ENCODE measurements at places on chromosomes 5 and 9.

DNA sequence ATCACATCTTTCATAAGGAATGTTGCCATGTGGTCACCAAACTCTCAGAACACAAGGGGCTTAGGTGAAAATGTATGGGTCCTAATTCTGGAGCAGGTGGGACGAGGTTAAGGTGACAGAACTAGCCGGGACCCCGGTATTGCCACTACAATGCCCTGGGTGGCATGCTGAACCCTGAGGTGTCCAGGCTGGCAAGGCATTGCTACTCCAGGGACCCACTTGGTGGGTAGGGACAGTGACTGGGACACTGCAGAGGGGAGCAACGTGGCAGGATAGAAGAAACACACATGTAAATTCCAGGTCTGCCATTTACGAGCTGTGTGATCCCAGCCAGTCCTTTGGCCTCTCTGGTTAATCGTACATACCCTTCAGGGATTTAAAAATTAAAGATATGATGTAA lies 206.9 kb upstream of the MVB12B start:
- DNase-seq: no peak

DNA sequence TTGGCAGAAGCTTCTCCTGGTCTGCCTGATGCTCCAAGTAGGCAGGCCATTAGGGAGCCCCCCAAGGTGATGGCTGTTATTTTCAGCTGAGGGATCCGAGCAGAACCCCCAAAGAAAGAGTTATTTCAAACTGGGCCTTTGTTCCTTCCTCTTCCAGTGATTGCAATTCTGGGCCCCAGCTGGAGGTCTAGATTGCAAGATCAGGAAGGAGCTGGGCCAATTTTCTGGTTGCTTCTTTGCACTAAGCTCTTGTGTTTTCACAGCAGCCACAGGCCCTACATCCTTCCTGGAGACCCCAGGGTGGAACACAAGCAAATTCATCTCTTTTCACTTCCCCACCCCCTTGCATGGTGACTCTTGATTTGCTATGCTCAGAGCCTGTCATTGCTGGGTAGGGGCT lies 215.0 kb downstream of the SEMA6A start:
- no peak for DNase-seq

DNA sequence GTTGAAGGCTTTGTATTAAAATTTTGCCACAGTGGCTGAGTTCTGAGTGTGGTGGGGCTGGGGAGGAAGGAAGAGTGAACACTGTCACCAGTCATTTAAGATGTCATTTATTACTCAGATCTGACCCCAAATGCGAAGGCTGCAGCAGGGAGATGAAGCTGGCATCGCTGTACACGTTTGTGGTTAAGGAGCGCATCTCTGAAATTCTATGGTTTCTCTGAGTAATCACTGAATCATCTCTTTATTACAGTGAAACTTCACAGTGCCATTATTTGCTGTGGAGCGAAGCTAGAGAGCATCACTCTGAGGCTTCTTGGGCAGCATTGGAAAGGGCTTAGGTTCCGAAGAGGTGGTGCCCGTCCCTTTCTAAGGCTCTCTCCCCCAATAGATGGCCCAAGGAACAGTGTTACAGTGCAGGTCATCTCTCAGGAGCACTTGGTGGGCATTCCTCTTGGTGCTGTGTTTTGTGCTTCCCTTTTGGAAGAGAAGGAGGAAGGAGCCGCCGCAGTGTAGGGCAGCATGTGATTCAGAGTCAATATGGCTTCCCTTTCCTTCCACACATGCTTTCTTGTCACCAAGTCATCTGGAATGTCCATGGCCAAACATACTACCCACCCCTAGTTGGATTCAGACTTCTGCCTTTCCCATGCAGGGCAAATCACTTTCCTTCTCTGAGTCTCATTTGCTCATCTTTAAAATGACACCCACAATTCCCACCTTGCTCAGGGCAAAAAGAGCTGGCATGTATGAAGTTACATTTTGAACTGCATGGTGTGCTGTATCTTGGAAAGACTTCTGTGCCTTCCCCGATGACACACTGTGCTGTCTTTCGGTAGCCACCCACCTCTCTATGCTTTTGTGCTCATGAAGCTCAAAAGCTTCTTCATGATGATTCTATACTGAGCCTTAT lies 9.3 kb upstream of the TEX48 start:
- DNase-seq: no peak

DNA sequence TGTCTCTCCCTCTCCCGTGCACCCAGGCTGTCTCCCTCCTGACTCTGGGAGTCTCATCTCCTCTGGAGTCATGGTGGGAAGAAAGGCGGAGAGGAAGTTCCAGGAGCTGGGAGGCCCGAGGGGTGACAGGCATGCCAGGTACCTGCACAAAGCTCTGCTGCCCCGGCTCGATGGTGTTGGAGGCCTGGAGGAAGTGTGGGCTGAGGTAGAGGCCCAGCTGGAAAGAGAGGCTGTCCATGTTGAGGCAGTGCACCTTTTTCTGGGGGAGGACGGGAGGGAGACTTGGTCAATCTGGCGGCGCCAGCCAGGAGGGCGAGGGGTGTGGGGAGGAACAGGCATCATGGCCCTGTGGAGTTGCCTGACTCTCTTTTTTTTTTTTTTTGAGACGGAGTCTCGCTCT lies 15.9 kb downstream of the FPGS start:
- no peak for DNase-seq
